Activated CD8-positive, alpha-beta memory T cell treated with anti-CD3 and anti-CD28 coated beads for 1 hour (primary cell): ENCODE measurements at places on chromosomes 4 and X.

GRCh38 chr4:2354760-2355159 is 63.7 kb downstream of the ZFYVE28 start:
- DNase-seq, result no peak

DNA sequence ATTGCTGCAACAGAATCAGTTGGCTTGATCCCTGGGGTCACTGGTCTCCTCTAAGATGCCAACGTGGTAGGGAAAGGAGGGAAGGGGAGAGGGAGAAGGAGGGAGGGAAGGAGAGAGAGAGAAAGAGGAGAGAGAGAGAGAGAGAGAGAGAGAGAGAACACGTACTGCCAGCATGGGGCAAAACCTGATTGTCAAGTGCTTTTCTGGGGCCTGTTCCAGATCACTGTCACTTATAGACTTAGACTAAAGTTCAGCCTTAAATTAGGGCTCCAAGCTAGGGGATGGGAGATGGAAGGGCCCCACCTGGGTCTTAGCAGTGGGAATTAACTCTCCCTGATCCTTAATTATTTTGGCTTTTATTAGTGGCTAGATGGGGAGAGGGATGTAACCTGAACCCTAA is 12.9 kb downstream of the SHROOM4 start:
- no peak for DNase-seq

DNA sequence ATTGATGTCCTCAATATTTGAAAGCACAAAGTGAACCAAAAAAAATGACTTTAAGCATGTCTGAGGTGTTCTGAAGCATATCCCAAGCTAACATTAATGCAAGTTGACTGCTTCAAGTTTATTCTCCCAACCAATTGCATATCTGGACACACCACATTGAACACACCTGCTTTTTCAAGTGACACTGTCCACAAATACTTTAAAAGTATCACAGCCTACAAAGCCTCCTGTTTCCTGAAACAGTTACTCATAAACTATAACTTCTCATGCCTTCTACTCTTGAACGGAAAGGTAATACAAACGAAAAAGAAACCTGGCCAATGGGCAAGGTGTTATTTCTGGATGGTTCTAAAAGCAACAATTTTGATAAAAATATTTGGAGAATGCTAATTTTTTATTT is 1.1 kb downstream of the CDKL2 start:
- no peak for DNase-seq

DNA sequence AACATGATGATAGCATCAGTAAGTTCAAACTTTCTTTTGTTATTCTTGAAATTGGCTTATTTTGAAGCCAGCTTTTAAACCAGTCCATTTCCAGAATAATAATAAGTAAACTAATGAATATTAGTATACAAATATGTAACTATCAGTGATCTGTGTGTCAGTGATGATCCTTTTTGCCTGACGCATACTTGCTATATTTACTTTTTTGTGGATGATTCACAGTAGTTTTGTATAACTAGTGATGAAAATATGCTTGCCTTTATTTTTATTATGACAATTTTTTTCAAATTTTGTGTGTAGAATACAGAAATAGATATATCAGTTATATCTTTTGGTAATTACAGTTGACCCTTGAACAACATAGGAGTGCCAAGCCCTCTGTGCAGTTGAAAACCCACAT is 49.5 kb downstream of the USP53 start:
- no peak for DNase-seq

DNA sequence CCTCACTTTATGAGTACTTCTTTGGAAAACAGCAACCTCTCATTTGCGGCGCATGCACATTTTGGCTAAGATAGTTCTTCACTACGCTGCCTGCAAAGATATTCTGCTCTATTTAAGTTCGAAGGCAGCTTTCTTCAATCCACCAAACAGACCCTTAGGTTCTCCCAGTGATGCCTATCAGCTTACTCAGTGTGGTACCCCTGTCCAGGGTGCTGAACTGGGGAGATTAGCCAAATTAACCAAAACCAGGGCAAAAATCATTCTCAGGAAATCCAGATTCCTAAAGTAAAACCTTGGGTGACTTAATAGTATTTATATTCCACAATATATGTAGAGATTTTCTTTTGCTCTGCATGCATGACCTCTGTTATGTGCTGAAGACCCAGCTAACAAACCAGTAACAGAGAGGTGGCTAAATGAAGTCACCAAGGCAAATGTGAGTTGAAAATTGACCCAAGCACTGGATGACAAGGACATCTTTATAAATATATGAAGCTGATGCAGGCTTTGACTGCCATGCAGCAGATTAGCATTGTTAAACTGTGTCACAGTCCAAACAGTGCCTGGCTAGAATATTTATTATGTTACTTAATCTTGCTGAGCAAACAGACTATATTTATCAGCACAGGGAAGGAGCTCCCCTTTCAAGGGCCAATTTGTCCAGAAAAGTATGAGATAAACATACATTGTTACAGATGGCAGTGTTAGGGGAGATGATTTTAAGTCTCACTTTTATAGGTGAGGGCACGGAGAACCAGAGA is 418.2 kb downstream of the STIM2 start:
- DNase-seq, result no peak

DNA sequence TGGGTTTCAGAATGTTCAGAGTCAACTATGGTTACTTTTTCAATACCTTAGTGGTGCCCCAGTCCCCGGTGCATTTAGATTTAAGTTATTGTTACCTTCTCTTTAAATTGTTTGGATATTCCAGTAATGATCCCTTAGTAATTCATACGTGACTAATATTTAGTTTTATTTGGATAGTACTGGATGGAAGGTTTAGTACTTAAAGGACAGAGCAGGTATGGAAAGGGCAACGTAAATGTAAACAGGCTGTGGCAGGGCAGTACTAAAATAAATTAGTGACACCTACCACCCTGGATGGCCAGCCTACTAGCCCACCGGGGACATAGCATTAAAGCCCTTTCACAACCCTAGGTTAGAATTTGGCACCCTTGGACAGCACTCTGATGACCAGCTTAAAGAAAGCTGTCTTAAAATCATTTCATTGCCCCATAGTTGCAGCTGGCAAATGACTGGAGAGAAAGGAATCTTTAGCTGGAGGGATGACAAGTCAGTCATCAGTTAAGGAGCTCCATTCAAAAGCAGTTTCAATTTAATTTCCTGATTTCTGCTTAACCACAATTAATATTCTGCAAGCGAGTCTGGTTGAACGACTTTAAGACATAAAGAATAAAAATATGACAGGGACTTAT is 16.4 kb downstream of the PLP1 start:
- no peak for DNase-seq

DNA sequence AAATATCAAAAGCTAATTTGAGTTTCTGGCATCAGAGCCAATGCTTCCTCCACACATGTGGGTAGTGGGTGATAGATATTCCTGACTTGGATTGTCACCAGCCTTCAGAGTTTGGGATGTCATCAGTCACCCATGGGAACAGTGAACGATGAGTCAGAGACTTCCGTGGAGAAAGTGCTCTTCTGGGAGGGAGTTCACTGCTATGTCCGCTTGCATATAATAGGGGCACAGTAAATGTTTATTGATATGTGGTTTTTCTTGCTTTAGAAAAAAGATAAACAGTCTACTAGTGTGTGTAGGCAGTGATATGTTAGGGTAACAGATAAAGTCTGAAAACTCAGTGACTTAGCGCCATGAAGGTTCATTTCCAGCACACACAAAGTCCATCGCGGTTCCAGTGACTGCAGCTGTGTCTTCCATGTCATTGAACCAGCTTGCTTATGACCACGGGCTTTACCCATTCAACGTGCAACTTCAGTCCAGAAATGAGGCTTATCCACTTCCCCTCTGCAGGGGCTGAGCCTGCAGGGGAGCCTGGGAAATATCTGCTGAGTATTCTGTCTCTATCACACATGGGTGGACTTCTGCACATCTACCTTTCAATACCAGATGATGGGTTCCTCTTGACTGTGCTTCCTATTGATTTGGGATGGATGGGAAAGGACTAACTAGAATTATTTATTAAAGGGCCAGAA is 87.7 kb upstream of the WWC2 start:
- DNase-seq, result no peak

GRCh38 chr4:112978691-112979472 is 70.6 kb upstream of the ANK2 start:
- DNase-seq, result no peak

DNA sequence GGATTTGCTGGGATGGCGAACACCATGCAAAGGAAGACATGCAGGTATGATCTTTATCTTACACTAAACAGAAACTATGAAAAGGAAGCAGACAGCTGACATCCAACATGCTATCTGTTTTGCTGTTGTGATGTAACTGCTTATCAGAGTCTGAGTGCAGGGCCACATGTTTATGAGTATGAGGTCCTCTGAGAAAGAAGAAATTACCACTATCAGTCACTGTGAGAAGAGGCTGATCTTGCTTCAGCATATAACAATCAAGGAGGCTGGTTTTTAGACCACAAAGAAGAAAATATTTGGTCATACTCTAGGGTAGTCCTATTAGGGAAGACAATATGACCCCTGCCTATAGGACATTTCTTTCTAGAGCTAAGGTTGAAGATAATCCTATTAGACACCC is 18.5 kb downstream of the CLGN start:
- DNase-seq, result no peak

DNA sequence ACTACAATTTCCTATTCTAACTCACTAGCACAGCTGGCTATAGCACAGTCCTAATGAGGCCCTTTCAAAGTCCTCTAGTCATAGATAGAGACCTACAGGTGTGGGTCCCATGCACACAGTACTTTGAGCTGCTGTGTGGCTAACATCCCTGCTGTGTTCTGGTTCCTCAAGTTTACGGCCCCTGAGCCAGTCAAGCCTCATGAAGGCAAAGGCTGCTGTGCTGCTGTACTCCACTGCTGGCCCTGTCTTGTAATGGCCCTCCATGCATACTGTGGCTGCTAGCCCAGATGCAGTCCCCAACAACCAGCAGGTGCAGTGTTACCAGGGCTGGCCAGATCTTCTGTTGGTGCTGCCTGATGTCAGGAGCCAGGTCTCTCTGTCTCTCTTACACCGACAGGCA is 23.4 kb upstream of the ENPEP start:
- no peak for DNase-seq

DNA sequence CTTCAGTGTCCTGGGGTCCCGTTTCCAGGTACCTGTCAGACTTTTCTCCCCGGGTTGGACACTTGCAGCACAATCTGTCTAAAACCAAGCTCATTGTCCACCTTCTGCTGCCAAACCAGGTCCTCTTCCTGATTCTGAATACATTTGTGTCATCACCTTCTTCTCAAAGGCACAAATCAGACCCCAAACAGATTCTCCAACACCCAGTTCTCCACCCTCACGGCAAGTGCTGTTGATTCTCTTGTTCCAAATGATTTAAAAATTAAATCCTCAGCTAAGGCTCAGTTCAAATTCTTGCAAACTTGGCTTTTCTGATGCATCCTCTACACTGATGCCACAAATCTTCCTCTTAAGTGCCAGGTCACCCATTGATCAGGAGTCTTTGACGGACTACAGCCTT is 122.5 kb upstream of the LDB2 start:
- no peak for DNase-seq

DNA sequence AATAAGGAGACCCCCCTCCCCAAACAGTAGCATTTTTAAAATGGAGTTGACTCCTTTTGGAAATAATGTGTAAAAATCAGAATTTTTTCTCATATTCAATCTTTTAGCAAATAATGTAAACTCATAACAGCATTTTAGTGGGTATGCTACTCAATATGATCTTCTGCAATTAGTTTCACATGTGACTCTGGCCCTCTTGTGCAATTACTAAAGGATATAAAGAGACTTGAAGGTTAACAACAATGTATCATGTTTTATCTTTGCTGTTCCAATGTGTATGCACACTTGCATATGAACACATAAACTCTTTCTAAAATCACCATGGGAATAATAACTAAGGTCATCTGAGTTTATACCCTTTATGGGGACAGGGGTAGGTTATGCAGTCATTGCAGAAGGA is 39.9 kb upstream of the RXFP1 start:
- DNase-seq, result no peak

- no peak for DNase-seq
Measured at GRCh38 chr4:184831153-184831552, 5.4 kb upstream of the ACSL1 start.

GRCh38 chr4:38332699-38333098 is 331.3 kb upstream of the KLF3 start:
- no peak for DNase-seq

- no peak for DNase-seq
Measured at GRCh38 chr4:48194971-48195370, 60.9 kb upstream of the TXK start.

- no peak for DNase-seq
Measured at GRCh38 chrX:56499372-56499771, 64.1 kb upstream of the UBQLN2 start.

- no peak for DNase-seq
Measured at GRCh38 chr4:153212736-153213135, 8.5 kb downstream of the TRIM2 start.

DNA sequence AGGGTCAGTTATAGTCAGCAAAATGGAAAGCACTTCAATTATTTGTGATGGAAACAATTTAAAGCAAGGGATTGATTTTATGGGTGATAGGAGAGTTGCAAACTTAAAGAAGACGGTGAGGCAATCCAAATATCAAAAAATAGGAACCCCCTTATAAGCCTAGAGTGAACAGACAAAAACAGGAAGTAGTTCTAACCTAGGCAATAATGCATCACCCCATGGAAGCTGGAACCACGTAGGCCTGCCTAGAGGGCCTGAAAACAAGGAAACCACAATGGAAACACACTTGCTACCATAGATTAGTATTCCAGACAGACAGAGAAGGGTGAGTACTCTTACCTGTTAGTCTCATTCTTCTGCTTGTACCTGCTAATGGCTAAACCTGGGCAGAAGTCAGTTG is 13.5 kb upstream of the GK2 start:
- no peak for DNase-seq

- DNase-seq, result no peak
Measured at GRCh38 chr4:15683143-15683495, 1.5 kb downstream of the FAM200B start.

DNA sequence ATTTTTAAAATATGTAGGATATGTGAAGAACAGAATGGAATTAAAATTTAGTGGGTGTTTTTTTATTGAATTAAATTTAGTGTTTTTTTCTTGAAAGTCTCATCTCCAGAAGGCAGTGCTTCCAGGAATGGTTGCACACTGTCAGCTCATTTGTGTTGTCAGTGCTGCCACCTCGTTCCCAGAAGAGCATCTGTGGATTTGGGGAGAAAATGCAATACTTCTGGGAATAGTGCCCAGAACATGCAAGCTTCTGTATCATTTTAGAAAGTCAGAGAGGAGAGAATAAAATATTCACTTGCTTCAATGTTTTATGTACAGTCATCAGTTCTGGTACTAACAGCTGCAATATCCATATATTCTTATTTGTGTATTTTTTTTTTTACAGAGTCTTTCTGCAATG is 608.8 kb downstream of the PCDH7 start:
- DNase-seq, result no peak

DNA sequence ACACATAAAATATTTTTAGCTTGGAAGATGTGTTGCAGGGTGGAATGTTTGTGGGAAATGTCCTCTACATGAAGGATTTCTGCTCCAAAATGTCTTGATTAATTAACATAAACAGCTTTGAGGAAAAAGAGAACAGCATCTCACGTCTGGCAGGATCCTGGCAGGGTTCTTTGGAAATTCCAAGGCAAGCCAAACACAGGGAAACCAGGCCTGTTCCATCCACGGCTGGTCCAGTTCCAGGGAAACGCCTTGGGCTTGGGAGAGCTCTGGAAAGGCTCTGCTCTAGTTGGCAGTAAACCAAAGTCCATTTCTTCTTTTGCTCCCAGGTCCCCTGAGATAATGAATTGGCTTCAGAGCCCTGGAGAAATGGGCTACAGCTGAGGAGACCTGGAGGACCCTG is 42.4 kb upstream of the GAB1 start:
- no peak for DNase-seq
